Activated naive CD4-positive, alpha-beta T cell (primary cell): ENCODE measurements at places on chromosomes 1 and 21.
A peak's percentile ranks its signal among the peaks of the same experiment; 100 is the strongest.

GRCh38 chr1:180265201-180265600, 35.1 kb downstream of the LHX4 start:
- DNase-seq: no peak

- no peak for DNase-seq
Observed at GRCh38 chr1:156104065-156104810, 10.3 kb upstream of the LMNA start.

DNA sequence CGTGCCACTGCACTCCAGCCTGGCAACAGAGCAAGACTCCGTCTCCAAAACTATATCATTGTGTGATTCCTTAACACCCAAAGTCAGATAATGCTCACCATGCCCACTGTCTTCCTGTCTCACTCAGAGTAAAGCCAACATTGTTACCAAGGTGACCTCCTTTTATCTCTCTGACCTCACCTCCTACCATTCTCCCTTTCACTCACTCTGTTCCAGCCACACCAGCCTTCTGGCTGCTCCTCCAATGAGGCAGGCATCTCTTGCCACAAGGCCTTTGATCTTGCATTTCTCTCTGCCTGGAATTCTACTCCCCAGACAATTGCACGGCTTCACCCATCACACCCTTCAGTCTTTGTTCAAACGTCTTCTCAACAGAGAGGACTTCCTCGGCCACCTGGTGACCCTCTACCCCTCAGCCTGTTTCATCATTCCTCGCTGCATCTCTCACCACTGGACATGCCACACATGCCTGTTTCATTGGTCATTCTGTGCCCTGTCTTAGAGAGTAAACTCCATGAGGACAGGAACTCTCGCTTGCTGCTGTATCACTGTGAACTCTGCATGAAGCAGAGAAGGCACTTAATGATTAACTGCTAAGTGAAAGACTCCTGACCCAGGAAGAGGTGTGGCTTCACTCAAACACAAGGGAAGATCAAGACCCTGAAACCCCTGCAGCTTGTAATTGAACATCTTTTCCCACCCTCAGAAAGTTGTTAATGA, 67.1 kb upstream of the CAPZB start:
- DNase-seq: no peak

GRCh38 chr1:22248746-22249145, 105.8 kb upstream of the WNT4 start:
- DNase-seq: no peak

- no peak for DNase-seq
Observed at GRCh38 chr1:228338521-228339051, 68.0 kb downstream of the TRIM11 start.

DNA sequence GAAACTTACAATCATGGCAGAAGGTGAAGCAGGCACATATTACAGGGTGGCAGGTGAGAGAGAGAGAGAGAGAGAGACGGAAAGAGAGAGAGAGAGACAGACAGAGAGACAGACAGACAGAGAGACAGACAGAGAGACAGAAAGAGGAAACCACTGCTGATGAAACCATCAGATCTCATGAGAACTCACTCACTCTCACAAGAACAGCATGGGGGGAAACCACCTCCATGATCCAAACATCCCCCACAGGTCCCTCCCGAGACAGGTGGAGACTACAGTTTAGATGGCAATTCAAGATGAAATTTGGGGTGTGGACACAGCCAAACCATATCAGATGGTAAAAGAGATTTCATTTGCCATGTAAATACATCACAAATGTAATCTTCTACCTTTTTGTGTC, 708.1 kb downstream of the MRPL39 start:
- no peak for DNase-seq

- DNase-seq: no peak
Observed at GRCh38 chr1:228853637-228854036, 118.4 kb downstream of the RHOU start.

DNA sequence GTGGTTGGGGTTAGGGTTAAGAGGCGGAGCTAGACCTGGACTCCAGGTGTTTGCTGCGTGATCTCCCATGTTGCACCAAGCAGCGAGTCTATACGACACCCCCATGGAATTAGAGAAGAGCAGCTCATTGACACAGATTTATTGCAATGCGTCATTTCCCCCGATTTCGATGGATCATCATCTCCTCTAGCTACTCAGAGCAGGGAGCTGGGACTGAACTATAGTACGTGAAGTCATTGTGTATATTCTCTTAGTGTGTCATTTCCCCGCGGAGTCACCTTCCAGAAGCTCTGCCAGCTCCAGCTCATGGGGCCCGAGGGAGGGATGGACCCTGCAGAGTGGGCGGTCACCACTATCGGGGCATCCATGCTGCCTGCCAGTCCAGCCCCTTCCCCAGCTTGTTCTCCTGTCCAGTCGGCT, 7.5 kb upstream of the C2CD2 start:
- DNase-seq: no peak

DNA sequence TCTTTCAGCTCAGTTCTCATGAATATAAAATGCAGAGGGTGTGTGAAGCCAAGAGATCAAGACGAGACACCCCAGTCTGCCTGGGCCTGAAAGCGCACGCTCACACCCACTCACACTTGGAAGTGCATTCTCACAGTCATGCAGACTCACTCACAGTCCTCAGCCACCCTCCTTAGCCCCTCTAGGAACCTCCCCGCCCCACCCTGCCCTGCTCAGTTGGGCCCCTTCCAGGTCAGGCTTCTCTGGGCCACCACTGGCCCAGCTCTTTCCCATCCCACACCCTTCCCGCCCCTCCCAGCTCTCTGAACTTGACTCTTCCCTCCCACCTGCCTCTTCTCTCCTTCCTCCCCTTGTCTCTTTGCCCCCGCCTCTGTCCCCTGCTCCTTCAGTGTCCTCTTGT, 93.8 kb downstream of the EPHB2 start:
- no peak for DNase-seq

DNA sequence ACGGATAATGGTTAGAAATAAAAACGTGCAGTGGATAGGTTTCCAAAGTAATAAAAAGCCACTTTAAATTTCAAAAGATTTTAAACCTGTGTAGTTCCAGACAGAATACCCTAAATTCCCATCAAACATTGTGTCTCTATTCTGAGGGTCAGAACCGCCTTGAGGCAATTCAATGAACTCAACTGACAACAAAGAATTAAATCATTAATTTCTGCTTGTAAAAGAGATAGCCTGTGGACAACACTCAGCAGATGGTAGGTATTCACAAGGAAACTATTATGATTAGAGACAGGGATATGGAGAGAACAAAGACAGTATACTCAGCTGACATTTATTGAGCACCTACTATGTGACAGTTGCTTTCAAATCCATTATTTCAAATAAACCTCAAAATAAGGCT, 35.1 kb upstream of the JUN start:
- no peak for DNase-seq

- DNase-seq: no peak
Observed at GRCh38 chr1:234595899-234596298, 14.1 kb downstream of the IRF2BP2 start.

DNA sequence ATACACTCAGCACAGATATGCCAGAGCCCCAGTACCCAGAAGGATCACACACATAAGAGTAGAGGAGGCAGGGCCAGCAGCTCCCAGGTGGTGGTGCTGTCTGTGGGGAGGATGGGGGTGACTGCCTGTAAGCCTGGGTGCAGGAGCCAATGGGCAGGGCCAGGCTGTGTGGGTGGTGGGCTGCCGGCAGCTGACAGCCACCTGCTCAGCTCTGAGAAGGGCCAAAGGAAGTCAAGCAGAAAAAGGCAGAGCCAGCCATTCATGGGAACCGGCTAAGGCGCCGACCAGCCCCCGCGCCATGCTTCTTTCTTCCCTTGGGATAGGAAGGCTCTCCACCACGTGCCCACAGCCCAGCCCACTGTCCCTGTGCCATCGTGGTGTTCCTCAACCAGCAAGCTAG, 14.1 kb downstream of the PIK3C2B start:
- no peak for DNase-seq

- DNase-seq: no peak
Observed at GRCh38 chr1:179599623-179600249, 8.1 kb downstream of the TDRD5 start.

- no peak for DNase-seq
Observed at GRCh38 chr1:234533034-234533891, 54.3 kb upstream of the TARBP1 start.

DNA sequence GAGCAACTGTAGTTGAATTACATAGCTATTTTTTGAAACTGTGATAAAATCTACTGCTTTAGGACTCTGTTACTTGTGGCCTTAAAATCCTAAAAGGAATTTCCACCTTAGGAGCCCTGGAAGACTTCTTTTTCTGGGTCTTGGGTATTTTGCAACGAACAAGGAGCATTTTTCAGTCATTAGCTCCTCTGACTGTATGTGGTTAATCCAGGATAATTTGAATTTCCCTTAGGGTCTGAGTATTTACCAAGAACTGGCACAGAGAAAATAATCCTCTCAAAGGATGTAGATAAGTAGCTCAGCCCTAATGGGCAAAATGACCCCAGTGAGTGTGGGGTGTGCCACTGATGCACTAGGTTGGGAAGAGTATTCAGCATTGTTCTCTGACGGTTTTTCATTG, 170.4 kb downstream of the VAV3 start:
- no peak for DNase-seq

GRCh38 chr1:198529414-198529813, 11.1 kb downstream of the ATP6V1G3 start:
- no peak for DNase-seq

GRCh38 chr1:220335668-220336067, 63.4 kb upstream of the RAB3GAP2 start:
- DNase-seq: no peak

DNA sequence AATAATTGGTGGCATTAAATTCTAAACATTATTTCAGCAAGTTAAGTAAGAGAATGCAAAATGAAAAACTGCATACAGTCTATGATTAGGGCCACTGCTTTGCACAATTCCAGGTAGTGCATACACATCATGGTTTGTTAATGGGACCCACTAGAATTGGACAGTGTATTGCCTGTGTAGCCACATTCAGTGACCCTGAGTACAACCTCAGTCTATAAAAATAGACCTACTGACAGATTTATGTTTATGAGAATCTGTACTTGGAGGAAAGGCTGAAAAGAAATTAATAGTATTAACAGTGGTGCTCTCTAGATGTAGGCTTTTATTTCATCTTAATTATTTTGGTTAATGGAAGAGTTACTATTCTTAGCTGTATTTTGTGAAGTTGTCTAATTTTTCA, 18.8 kb downstream of the UAP1 start:
- no peak for DNase-seq

- DNase-seq: no peak
Observed at GRCh38 chr1:26583646-26584485, 54.3 kb downstream of the RPS6KA1 start.

- no peak for DNase-seq
Observed at GRCh38 chr1:195979646-195980045, 628.6 kb downstream of the KCNT2 start.

DNA sequence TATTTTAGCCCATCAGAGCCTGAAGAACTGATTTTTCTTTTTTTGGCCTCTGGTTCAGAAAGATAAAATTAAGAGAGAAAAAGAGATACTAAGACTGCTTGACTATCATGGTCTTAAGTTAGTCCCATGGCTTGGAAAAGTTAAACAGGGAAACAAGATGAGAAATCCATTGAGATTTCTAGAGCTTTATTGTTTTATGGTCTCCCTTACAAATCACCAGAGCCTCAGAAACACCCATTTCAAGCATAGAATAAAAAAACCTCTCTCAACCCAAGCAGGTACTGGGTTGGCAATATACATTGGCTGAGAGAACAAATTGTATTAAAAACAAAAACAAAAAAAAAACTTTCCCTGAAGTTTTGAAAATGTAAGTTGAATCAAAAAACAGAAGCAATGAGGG, 3.9 kb downstream of the SELE start:
- no peak for DNase-seq

- no peak for DNase-seq
Observed at GRCh38 chr1:219324171-219324570, 150.5 kb downstream of the LYPLAL1 start.

DNA sequence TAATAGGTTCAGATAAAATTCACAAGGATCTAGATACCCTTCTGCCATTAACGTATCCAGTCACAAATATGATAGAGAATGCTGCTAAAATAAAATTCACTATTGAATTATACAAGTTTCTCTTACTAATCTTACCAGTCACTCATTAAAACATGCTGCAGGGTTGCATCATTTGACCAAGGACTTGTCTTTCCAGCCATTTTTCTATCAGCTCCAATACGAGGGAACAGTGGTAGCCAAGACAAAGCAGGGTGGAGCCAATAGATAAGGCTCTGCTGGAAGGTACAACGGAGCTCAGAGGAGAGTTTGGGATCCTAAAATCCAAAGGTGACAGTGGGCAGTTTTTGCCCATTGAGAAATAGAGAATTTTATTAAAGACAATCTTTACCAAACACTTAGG, 4.0 kb downstream of the DONSON start:
- no peak for DNase-seq

- DNase-seq: peak; percentile 3
Observed at GRCh38 chr1:48227165-48228013, 4.9 kb downstream of the SLC5A9 start.

- DNase-seq: no peak
Observed at GRCh38 chr1:161792740-161793139, 26.6 kb downstream of the ATF6 start.

- DNase-seq: no peak
Observed at GRCh38 chr1:59452559-59452958, 155.7 kb downstream of the FGGY start.

GRCh38 chr1:9084906-9085305, 15.5 kb upstream of the SLC2A5 start:
- DNase-seq: no peak

DNA sequence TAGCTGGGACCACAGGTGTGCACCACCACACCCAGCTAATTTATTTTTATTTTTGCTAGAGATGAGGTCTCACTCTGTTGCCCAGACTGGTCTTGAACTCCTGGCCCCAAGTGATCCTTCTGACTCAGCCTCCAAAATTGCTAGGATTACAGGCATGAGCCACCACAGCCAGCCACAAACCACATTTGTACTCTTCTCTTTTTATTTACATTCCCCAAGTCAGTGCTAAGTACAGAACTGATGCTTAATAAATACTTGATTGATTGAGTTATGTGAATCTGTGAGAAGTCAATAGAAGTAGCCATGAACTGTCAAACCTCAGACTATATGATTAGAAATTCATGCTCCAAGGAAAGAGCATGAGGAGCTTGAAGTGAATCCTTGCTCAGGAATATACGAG, 48.5 kb upstream of the S1PR1 start:
- no peak for DNase-seq

DNA sequence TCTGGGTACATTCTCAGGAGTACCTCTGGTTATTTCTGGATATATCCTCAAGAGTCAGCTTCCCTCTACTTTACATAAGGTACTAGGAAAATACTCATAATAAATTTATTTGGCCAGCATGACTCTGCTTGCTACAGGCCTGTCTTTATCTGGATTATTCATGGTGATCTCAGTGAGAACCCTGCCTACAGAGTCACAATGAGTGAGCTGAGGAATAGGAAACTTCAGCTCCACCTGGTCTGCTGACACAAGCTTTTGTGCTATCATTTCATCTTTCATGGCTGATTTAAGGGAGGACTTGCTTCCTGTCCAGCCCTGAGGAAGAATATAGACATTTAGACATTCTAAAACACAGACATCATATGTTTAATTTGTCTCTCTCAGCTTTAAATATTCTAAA, 19.5 kb upstream of the SUCO start:
- no peak for DNase-seq

- DNase-seq: no peak
Observed at GRCh38 chr1:203096566-203096965, 10.8 kb upstream of the MYOG start.
